ENCODE measurements at places on chromosomes 7 and 10. TPM values are rescaled to one million over a fixed set of nuclear protein-coding genes. Genes with fewer than 3 reads are reported as not detected.

FGFBP3 gene
- 0.66 TPM for total RNA-seq

OPN4 gene
- not detected for total RNA-seq

RNF32 gene
- total RNA-seq = 1.2 TPM

FAM25G gene
- not detected for total RNA-seq

SUN3 gene
- not detected for total RNA-seq

GRID1 gene
- total RNA-seq = 0.33 TPM

SPDYE9 gene
- not detected for total RNA-seq

ADIRF gene
- total RNA-seq = 73.0 TPM

IPMK gene
- total RNA-seq = 4.5 TPM

DENND11 gene
- 8.4 TPM for total RNA-seq

MYO1G gene
- total RNA-seq = 0.11 TPM

GPRIN2 gene
- total RNA-seq = not detected

ASIC3 gene
- total RNA-seq = under 0.01 TPM

ZNF467 gene
- total RNA-seq = 0.22 TPM

SEMA3A gene
- total RNA-seq = 113 TPM

HABP2 gene
- total RNA-seq = not detected

MAGI2 gene
- total RNA-seq = 29.1 TPM

TUBB8 gene
- total RNA-seq = not detected

SFRP5 gene
- total RNA-seq = not detected

CNNM1 gene
- 1.7 TPM for total RNA-seq

ALOX5 gene
- not detected for total RNA-seq

RELN gene
- total RNA-seq = 14.9 TPM

CCDC3 gene
- 0.25 TPM for total RNA-seq

MYL10 gene
- not detected for total RNA-seq

SDK1 gene
- 10.1 TPM for total RNA-seq

H2BK1 gene
- not detected for total RNA-seq

CYP2C19 gene
- total RNA-seq = not detected

ARHGEF35 gene
- total RNA-seq = 2.1 TPM

SPDYE8 gene
- total RNA-seq = not detected

SPDYE6 gene
- not detected for total RNA-seq

CSTF2T gene
- total RNA-seq = 15.5 TPM

EBLN1 gene
- not detected for total RNA-seq

THNSL1 gene
- total RNA-seq = 4.9 TPM

MYPN gene
- 0.25 TPM for total RNA-seq

NRG3 gene
- not detected for total RNA-seq

ZNF92 gene
- 8.6 TPM for total RNA-seq

TMEM184A gene
- total RNA-seq = 0.11 TPM

STEAP1 gene
- total RNA-seq = 32.6 TPM

ATG9B gene
- total RNA-seq = 0.11 TPM

HOXA13 gene
- total RNA-seq = 14.9 TPM

GSTO1 gene
- 293 TPM for total RNA-seq

NKX1-2 gene
- total RNA-seq = not detected

NOS3 gene
- total RNA-seq = 3.3 TPM

SKIDA1 gene
- total RNA-seq = 1.1 TPM

INSYN2A gene
- 0.11 TPM for total RNA-seq
